ENCODE measurements at places on chromosomes 1 and 21. TPM values are rescaled to one million over a fixed set of nuclear protein-coding genes. Genes with fewer than 3 reads are reported as not detected.

GRCh38 chr1:191151321-191151807 lies 673.7 kb upstream of the BRINP3 start:
- no peak for DNase-seq

DNA sequence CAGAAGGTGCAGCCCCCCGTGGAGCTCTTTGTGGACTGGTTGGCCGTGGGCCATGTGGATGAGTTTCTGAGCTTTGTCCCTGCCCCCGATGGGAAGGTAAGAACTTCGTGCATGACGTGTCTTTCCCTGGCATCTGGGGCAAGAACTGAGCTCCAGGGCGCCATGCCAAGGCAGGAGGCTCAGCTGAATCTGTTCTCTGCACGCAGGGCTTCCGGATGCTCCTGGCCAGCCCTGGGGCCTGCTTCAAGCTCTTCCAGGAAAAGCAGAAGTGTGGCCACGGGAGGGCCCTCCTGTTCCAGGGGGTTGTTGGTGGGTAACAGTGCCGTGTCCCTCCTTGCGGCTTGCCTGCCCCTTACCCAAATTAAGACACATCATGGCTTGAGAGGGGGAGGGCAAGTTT lies 27.7 kb downstream of the PADI3 start:
- no peak for DNase-seq

Gene TRIM63
- polyA plus RNA-seq = 1.2 TPM

- DNase-seq = no peak
Observed at GRCh38 chr1:203207751-203208150, 21.2 kb upstream of the CHI3L1 start.

- DNase-seq = no peak
Observed at GRCh38 chr1:231575472-231575871, 47.0 kb downstream of the TSNAX start.

DNA sequence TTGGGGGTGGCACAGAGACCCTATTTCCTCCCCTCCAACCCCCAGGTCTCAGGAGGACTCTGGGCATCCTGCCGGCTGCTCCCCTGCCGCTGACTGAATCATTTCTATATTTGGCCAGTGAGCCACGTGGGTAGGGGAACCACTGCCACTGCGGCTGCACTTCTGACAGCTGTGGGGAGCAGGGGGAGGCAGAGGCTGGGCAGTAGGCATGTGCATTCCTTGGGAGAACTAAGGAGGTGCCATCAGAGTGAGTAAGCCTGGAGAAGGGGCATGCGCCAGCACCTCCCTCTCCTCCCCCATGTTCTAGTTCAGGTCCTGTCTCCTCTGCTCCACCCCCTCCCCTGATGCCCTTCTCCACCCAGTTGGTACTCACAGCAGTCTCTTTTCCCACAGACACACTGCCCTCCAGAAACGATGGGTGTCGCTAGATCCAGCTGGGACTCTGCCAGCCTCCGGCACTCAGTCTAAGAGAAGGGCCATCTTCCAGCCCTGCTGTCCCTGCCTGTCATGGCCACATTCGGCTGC lies 12.0 kb downstream of the PPFIA4 start:
- DNase-seq = no peak

DNA sequence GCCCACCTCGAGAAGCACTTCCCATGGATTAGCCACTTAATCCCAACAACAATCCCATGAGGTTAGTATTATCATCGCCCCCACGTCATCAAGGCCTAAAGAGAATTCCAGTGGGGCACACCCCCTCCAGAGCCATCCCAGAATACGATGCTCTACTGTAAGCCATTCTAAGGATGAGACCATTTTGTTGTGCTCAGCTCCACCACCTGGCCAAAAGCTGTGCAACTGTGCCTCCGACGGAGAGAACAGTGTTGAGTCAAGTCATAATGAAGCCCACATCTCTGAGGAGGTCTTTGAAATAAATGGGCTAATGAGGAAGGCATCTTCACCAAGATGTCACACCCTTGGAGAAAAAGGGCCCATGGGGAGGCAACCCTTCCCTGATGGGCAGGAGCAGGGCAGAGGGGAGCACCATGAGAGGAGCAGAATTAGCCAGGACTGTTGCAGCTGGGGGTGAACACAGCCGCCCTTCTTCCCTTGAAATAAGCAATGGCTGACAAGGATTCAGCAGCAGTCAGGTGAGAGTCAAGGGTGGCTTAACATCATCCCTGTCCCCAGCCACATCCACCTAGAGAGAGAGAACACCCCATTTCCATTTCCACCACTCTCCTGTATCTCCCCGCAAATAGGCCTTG lies 14.6 kb downstream of the SYF2 start:
- DNase-seq = no peak

DNA sequence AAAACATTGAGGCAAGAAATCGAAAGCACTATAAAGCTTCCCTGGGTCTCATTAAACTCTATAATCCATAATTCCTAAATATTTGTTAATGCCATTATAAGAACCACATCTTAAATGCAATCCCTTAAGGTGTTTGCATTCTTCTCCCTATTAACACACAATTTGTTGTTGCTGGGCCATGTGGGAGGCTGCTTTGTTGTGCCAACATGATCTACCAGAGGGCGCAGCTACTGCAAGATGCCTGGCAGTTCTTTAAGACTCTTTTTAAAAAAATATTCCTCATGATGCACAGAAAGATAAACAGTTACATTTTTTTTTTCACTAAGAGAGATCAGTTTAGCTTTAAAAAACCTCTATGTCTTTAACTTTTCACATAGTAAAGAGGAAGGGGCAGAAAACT lies 39.0 kb upstream of the BCAS2 start:
- DNase-seq = no peak

GRCh38 chr1:28956038-28956464 lies 41.7 kb downstream of the EPB41 start:
- DNase-seq = no peak

Gene PCAT6
- 2.9 TPM for polyA plus RNA-seq

DNA sequence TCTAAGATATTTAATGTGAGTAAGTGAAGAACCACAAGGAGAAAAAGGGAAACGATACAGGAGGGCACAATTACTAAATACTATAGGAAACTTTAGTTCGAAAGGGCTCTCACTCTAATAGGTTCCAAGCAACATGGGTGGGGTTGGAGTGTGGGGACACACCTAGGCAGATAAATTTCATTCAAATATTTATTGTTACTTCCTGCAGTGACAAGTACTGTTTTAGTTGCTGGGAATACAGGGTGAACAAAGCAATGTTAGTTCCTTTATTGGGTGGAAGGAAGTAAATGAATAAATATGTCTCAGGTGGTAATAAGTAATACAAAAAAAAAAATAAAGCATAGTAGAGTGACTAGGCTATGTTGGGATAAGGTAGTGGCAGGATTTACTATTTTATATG lies 73.2 kb upstream of the B3GALT2 start:
- no peak for DNase-seq

DNA sequence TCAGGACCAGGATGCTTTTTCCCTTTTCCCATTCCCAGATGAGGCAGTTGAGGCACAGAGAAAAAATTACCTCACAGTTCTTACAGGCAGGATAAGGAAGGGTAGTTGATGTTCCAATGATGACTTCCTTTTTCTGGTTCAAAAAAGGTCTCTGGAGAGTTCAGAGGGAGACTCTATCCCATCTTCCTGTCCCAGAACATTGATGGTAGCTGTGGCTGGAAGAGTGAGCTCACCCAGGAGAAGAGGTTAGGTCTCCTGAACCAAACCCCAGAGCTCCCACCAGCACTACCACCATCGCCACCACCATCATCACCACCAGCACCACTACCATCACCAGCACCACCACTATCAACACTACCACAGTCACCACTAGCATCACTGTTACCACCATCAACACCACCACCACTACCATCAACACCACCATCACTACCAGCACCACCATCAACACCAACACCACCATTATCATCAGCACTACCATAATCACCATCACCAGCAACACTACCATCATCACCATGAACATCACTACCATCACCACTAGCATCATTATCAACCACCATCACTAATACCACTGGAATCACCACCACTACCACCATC lies 105.5 kb upstream of the RUNX3 start:
- DNase-seq = no peak

GRCh38 chr21:25080661-25081060 lies 526.6 kb downstream of the MRPL39 start:
- no peak for DNase-seq

DNA sequence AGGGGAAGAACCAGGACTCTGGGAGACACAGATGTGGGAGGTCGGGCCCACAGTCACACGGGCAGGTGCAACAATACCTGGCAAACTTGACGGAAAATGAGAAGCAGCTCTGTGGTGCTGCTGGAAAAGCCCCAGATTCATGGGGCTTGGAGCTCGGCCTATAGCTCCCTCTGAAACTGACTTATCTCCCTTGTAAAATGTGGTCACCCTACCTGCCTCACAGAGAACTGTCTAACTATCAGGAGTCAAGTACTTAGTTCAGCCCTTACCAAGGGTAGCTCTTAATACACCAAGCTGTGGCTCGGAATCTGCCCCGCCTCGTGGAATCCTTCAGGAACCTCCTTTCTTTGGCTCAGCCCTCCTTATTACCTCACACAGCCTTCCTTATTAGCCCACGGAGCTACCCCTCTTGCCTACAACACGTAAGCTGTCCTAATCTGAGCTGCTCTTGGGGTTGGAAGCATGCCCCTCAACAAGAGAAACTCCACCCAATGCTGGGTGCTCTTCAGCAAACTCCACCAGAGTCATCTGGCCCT lies 68.9 kb downstream of the MRPL37 start:
- DNase-seq = no peak

- peak; percentile 64 for DNase-seq
Observed at GRCh38 chr1:35807614-35808449, at the start of gene AGO4. TSS of gene AGO4 (plus strand) at chr1:35808016. CDS start at chr1:35808417, 401 bp downstream.

- peak; percentile 29 for DNase-seq
Observed at GRCh38 chr1:214717351-214717750, 114.4 kb downstream of the CENPF start.

- no peak for DNase-seq
Observed at GRCh38 chr1:115665319-115666096, 23.7 kb downstream of the VANGL1 start.

DNA sequence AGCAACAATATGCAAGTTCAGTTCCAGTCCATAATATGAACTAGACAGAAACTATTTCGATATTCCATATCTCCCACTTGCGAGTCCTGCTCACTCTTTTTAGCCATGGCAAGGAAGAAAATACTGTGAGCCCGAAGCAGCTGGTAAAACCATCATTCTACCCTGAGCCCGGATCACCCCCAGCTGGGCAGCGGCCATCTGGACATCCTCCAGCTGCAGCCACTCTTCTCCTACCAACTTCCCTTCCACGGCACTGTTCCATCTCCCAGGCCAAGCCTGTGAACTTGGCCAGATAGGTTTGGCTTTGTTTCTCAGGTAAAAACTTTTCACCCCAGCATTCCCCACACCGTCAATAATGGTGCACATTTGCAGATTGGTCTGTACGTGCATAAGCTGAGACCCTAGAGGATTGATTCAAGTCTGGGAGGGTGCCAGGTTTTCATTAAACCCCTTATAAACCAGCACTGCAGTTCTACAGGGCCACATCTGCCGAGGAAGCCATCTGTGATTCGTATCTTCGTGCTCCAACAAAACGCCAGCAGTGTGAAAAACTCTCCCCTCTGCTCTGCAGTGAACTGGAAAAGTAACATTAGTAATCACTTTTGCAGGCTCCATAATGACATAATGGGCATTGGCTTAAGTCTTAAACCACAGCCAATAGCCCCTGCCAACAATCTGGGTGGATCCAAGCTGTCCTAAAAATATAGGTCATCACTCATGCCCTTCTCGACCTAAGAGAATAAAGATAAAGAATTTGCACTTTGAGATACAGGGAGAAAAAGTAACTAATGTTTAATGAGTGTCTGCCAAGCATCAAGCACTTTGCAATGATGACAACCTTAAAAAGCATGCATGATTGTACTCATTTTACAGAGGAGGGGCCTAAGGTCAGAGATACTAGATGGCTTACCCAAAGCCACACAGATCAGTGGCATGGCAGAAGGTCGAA lies 205.1 kb downstream of the PLPP3 start:
- DNase-seq = no peak

GRCh38 chr1:101136739-101137138 lies 100.1 kb upstream of the S1PR1 start:
- DNase-seq = no peak

Gene CACNA1S
- polyA plus RNA-seq = 0.53 TPM

Gene TEX38
- polyA plus RNA-seq = 0.62 TPM

- DNase-seq = no peak
Observed at GRCh38 chr1:93712741-93713140, 31.1 kb upstream of the BCAR3 start.

DNA sequence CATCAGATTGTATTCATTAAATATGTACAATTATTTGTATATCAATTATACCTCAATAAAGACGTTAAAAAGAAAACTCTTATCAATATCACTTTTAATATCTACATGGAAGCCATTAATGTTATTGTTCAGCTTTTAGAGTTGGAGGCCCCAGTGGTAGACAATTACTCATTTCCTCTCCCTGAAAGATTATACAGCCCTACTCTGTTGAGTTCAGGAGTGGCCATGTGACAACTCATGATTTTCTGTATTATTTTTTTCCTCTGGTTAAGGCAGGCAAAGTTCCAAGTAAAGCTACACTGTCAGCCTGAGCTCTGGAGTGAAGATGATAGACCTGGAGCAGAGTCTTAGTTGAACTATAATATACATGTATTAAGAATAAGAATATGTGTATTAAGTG lies 247.9 kb upstream of the B3GALT2 start:
- DNase-seq = no peak

GRCh38 chr21:29219165-29219770 lies 79.5 kb upstream of the BACH1 start:
- DNase-seq = no peak

Gene TGFBR3
- polyA plus RNA-seq = 112 TPM

- DNase-seq = no peak
Observed at GRCh38 chr21:16071092-16071491, 341.3 kb downstream of the USP25 start.

DNA sequence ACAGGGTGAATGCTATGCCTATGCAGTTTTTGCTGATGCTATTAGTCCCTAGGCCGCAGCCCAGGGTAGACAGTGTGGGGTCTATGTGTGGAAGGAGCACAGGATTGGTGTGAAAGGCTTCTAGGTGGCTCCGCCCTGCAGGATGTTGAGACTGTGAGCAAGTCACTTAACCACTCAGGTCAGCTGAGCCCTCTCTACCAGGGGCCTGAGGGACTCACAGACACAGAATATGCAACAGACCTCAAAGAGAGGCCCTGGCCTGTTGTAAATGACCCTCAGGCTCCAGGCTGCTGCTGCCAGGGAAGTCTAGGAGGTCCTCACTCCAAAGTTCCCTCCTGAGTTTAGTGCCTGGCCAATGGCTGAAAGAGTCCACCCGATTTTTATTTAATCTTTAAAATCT lies 11.0 kb downstream of the NHLH2 start:
- DNase-seq = no peak

DNA sequence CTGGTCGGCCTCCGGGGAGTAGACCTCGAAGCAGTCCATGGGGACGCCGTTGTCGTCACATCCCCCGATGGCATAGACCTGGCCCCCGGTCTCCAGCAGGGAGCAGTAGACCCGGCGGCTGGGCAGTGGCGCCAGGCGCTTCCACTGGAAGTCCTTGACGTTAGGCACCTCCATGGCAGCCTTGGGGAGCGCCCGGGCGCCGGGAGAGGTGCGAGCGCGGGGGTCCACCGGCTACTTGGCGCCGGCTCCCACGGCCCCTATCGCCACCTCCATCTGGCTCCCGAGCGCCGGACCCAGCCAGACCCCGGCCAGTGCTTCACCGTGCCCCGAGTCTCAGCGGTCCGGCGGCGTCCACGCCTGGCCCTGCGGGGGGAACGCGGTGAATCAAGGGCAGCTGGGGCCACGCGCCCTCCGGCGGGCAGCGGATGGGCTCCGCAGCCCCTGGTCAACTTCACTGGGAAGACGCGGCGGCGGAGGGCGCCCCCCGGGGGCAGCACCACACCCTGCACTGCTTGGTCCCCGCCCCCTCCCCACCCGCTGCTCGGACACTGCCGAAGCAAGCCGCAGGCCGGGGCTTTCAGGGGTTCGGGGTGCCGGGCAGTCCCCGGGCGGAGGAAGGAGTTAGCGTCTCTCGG lies 13.2 kb downstream of the KLHDC8A start:
- no peak for DNase-seq

Data from left kidney (tissue), 8 donors.